ENCODE measurements at places on chromosomes 5 and 9.

GRCh38 chr5:135941711-135942110 lies 13.1 kb downstream of the LECT2 start:
- DNase-seq: no peak

- no peak for DNase-seq
These were observed 54.1 kb downstream of the SPEF2 start for GRCh38 chr5:35671541-35672295.

DNA sequence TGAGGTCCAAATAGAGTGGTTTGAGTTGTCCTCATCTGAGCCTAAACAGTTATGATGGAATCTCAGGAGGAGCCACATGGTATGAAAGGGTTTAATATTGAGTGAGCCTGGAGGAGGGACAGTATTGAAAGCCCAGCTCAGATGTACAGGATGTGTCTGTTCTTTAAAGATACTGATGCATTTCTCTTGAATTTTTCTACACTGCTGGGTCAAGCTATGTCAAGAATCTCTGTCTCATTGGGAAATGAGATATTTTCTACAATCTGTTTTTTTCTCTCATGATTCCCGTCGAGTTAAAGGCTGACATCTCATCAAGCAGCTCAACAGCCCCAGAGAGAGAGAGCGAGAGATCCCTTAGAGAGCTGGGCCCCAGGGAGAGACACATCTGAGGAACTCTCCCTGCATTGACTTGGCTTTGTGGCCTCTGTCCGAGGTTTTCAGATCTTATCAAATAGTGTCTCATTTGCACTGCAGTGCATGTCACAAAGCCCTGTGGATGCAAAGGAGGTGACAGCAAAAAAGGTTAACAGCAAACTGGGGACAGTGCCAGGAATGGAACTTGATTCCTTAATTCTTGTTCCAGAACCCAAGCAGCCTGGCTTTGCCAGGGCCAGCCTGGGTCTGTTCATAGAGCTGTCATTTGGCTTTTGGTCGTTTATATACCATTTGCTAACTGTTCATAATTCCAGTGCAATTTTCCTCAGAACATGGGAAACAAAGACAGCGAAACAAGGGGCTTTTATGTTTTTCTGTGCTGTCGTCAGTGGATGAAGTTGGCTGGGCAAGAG lies 19.0 kb upstream of the ACTBL2 start:
- DNase-seq: no peak

DNA sequence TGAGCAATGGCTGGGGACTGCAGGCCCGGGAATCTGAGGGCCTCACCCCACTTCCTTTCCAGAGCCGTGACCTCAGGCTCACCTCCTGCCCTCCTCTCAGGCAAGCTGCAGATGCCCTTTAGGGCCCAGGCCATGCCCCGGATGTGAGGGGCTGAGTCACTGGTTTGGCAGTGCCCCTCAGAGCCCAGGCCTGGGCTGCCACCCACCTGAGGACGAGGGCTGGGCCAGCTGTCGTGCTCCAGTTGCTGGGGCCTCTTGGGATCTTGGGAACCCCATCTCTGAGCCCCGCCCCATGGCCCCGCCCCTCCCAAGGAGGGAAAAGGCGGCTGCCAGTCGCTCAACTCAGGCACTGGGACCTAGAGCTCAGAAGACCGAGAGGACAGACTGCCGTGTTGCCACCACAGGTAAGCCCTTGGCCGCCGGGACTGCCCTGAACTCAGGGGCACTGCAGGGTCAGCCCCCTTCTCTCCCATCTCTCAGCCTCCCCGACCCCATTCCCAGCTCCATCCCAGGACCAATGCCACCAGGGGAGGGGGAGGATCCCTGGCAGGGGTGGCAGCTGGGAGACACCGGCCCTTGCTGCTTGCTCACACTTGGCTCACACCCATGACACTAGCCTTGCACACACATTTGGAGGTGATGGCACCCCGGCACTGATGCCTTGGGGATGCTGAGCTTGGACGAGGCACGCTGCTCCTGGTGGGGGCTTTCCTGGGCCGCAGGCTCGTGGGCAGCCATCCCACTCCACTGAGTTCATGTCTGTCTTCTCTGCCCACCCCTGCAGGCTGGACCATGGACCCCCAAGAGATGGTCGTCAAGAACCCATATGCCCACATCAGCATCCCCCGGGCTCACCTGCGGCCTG lies at the start of gene CYSRT1:
Gene CYSRT1, plus strand, starts transcription at position 345 of the 865 bp plus-strand sequence. Its CDS starts 448 bp downstream, at position 793.
- no peak for DNase-seq

DNA sequence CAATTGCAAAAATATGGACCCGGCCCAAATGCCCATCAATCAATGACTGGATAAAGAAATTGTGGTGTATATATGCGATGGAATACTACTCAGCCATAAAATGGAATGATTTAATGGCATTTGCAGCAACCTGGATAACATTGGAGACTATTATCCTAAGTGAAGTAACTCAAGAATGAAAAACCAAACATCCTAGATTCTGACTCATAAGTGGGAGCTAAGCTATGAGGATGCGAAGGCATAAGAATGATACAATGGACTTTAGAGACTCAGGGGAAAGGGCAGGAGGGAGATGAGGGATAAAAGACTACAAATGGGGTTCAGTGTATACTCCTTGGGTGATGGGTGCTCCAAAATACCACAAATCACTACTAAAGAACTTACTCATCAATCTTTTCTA lies 247.6 kb upstream of the FBXL7 start:
- DNase-seq: no peak

- DNase-seq: no peak
These were observed 64.4 kb upstream of the SSBP2 start for GRCh38 chr5:81815321-81815720.

- no peak for DNase-seq
These were observed 179.8 kb upstream of the ARRDC3 start for GRCh38 chr5:91562922-91563321.

- DNase-seq: no peak
These were observed 213.0 kb downstream of the SMARCA2 start for GRCh38 chr9:2228132-2228531.

GRCh38 chr5:141192110-141192725 lies at the start of gene PCDHB10:
Gene PCDHB10, plus strand, starts transcription at chr5:141192353. Its CDS starts 200 bp downstream, at chr5:141192553.
- peak; percentile 43 for DNase-seq

GRCh38 chr5:75277463-75277862 lies 40.8 kb upstream of the ANKRD31 start:
- no peak for DNase-seq

GRCh38 chr9:18459962-18460584 lies 13.9 kb upstream of the ADAMTSL1 start:
- peak; percentile 77 for DNase-seq

GRCh38 chr9:38389313-38389712 lies 3.2 kb upstream of the ALDH1B1 start:
- no peak for DNase-seq

- DNase-seq: no peak
These were observed 114.1 kb downstream of the MAN2A1 start for GRCh38 chr5:109803854-109804253.
